ENCODE measurements at places on chromosomes 1 and 21. TPM values are rescaled to one million over a fixed set of nuclear protein-coding genes. Genes with fewer than 3 reads are reported as not detected.

The LMX1A gene
- total RNA-seq = not detected

The NOS1AP gene
- total RNA-seq = not detected

The PTPN22 gene
- total RNA-seq = 0.55 TPM

The ZFP69 gene
- 2.8 TPM for total RNA-seq

The CDC42BPA gene
- total RNA-seq = 70.4 TPM

The C8B gene
- not detected for total RNA-seq

The GPR153 gene
- total RNA-seq = 4.9 TPM

The SAMSN1 gene
- not detected for total RNA-seq

The COPA gene
- total RNA-seq = 396 TPM

The BRINP2 gene
- total RNA-seq = 0.28 TPM

The SPRR5 gene
- not detected for total RNA-seq

The SLAMF9 gene
- total RNA-seq = 0.46 TPM

The RNU1-4 gene
- total RNA-seq = 4,050 TPM

The FTCD gene
- total RNA-seq = 0.14 TPM

The PDZK1 gene
- 0.28 TPM for total RNA-seq

The PCAT6 gene
- total RNA-seq = 0.55 TPM

The H6PD gene
- 32.0 TPM for total RNA-seq

The PDC gene
- 0.28 TPM for total RNA-seq

The ETV3L gene
- not detected for total RNA-seq

The CEPT1 gene
- 56.9 TPM for total RNA-seq

The SIPA1L2 gene
- total RNA-seq = 19.2 TPM

The WNT3A gene
- not detected for total RNA-seq

The ZNF692 gene
- 7.3 TPM for total RNA-seq

The KRTAP13-2 gene
- not detected for total RNA-seq

The WDR47 gene
- total RNA-seq = 12.0 TPM

The SNRNP40 gene
- 112 TPM for total RNA-seq

The L1TD1 gene
- under 0.01 TPM for total RNA-seq

The LRRC3 gene
- under 0.01 TPM for total RNA-seq

The OR14K1 gene
- total RNA-seq = not detected

The SLC45A1 gene
- total RNA-seq = 2.0 TPM

The EPHX1 gene
- 31.7 TPM for total RNA-seq

The ZNF683 gene
- not detected for total RNA-seq

The NBPF20 gene
- 2.0 TPM for total RNA-seq

The MAEL gene
- not detected for total RNA-seq

The HAO2 gene
- total RNA-seq = not detected

The TGFBR3 gene
- 77.4 TPM for total RNA-seq

Data from smooth muscle cell of bladder (primary cell).